ENCODE measurements at places on chromosomes 2 and 18.

DNA sequence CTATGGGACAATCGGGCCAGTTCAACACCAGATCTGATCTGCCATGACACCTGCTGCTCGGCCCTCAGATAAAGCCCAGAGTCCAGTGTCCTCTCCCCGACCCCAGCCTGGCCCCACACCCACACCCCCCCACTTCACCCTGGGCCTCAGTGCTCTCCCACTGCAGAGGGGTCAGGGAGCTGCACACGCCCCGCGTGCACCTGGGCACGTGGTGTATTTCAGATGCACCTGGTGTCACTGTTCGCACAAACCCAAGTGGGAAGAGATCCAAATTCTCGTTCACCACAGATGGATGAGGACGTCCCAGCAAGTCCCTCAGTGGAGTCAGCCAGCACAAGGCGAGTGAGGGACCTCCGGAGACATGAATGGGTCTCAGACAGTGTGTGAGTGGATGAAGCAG lies 161.3 kb downstream of the RTP5 start:
- H3K27me3 ChIP-seq, result peaks cover 75% of the 10 kb centered on the region
- no peak overlapping the region for H3K27ac ChIP-seq

GRCh38 chr2:144011553-144011952 lies 508.4 kb downstream of the ZEB2 start:
- no peaks in the 10 kb centered on the region for H3K36me3 ChIP-seq
- H3K4me3 ChIP-seq, result no peak overlapping the region
- no peaks in the 10 kb centered on the region for H3K4me1 ChIP-seq
- no peak overlapping the region for H3K27ac ChIP-seq

- no peaks in the 10 kb centered on the region for H3K27me3 ChIP-seq
- no peak overlapping the region for H3K27ac ChIP-seq
- no peak for DNase-seq
- H3K4me3 ChIP-seq, result no peak overlapping the region
- no peaks in the 10 kb centered on the region for H3K36me3 ChIP-seq
- H3K4me1 ChIP-seq, result no peaks in the 10 kb centered on the region
These were observed 205.9 kb downstream of the TMEM163 start for GRCh38 chr2:134512734-134513464.

GRCh38 chr18:64416990-64417389 lies 268.1 kb upstream of the LINC00305 start:
- H3K27ac ChIP-seq, result no peak overlapping the region
- no peaks in the 10 kb centered on the region for H3K36me3 ChIP-seq
- H3K27me3 ChIP-seq, result no peaks in the 10 kb centered on the region
- no peak for DNase-seq
- H3K4me3 ChIP-seq, result no peak overlapping the region
- H3K4me1 ChIP-seq, result no peaks in the 10 kb centered on the region

DNA sequence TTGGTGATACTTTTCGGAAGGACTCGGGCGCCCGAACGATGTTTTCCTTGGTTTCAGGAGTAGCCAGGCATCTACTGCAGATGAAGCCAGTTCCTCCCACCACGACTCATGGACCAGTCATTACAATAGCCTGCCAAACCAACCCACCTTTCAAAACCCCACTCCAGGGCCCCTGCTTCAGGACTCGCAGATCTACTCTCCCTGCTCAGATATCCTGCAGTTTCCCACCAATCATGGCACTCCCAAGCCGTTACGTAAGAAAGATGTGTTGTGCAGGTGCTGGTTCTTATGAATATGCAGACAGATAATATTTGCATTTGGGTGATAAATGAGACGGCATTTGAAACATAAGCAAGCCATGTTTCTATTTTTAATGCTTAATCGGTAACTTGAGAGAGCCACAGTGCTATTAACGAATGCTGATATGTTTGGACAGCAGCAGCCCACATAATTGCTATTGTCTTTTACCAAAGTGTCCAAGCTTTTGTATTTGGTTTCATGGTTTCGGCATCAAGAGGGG lies 3.5 kb upstream of the CYS1 start:
- no peaks in the 10 kb centered on the region for H3K27me3 ChIP-seq
- no peak overlapping the region for H3K4me3 ChIP-seq
- H3K27ac ChIP-seq, result no peak overlapping the region
- H3K36me3 ChIP-seq, result no peaks in the 10 kb centered on the region
- DNase-seq, result no peak
- H3K4me1 ChIP-seq, result peaks cover 11% of the 10 kb centered on the region

DNA sequence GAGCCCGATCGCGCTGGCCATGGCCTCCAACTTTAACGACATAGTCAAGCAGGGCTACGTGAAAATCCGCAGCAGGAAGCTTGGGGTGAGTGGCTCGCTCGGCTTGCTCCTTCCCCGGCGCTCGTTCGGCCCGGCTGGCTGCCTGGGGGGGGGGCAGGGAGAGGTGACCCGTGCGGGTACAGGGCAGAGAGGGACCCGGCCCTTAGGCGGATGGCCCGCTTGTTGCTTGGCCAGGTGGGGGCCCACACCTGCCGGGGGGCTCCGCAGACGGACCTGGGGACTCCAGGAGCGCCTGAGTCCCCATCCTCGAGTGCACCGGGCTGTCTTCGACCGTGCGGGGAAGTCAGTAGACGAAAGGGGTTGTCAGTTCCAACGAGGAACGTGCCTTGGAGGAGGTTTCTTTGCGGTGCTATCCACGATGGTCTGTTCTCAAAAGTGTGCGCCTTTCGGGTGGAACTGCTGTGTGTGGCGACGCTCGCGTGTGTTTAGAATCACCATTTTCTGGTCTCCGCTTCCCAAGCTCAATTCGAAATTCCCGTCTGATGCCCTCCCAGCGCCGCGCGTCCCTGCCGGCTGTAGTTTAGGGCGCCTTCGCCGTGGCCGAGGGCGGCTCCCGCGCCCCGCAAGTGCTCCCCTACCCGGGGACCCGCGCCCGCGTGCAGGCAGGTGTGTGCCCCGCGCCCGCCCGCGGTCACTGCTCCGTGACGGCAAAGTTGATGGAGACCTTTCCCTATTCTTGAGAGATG lies 711 bp downstream of the DOK6 start:
- no peak for DNase-seq
- no peaks in the 10 kb centered on the region for H3K36me3 ChIP-seq
- H3K4me1 ChIP-seq, result no peaks in the 10 kb centered on the region
- H3K27ac ChIP-seq, result no peak overlapping the region
- no peak overlapping the region for H3K4me3 ChIP-seq

- H3K4me1 ChIP-seq, result peaks cover 20% of the 10 kb centered on the region
- H3K27ac ChIP-seq, result no peak overlapping the region
- DNase-seq, result no peak
- H3K27me3 ChIP-seq, result no peaks in the 10 kb centered on the region
- H3K4me3 ChIP-seq, result no peak overlapping the region
- H3K36me3 ChIP-seq, result no peaks in the 10 kb centered on the region
These were observed 239.8 kb downstream of the BCL11A start for GRCh38 chr2:60313470-60314172.

DNA sequence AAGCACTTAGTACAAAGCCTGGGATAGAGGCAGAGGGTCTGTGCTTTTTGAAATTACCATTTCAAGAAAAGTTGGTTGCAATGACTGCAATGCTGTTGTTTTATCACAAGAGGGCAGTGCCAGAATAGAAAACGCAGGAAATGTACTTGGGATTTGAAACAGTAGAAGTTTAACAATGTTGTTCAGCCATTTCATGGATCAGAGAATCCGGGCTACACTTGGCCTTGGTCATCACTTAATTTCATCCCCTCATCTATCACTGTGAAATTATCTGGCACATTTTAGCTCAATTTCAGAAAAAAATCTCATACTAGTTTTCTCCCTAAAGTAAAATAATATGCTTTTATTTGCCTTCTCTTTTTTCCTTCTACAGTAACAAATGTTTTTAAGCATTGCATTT lies 70.8 kb downstream of the RAPGEF4 start:
- peak; percentile 14 for DNase-seq
- H3K4me1 ChIP-seq, result no peaks in the 10 kb centered on the region
- H3K27me3 ChIP-seq, result peaks cover 4% of the 10 kb centered on the region
- no peak overlapping the region for H3K27ac ChIP-seq
